K562 (cell line): ENCODE measurements at places on chromosomes 5 and 9.
A peak's percentile ranks its signal among the peaks of the same experiment; 100 is the strongest.

DNA sequence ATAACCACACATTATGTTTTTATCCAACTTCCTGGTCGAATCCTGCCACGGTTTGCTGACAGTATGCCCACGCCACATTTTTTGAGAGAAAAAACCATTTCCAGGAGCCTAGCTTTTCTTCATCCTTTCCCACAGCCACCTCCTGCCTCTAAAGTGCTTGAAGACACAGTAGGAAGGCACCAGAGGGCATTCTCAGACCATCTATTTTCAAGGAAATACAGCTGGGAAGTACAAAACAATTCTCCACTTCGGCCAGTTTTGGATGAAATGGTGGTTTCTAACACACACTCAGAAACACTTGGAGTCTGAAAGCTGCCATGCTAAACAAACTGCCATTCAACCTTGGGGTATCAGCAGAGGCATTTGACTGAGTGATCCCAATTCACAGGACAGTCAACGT lies 86.3 kb upstream of the RPS23 start:
- H3K27me3 ChIP-seq = no peaks in the 10 kb centered on the region
- H3K4me3 ChIP-seq = no peak overlapping the region
- H3K36me3 ChIP-seq = no peaks in the 10 kb centered on the region
- peak; percentile 33 for DNase-seq

DNA sequence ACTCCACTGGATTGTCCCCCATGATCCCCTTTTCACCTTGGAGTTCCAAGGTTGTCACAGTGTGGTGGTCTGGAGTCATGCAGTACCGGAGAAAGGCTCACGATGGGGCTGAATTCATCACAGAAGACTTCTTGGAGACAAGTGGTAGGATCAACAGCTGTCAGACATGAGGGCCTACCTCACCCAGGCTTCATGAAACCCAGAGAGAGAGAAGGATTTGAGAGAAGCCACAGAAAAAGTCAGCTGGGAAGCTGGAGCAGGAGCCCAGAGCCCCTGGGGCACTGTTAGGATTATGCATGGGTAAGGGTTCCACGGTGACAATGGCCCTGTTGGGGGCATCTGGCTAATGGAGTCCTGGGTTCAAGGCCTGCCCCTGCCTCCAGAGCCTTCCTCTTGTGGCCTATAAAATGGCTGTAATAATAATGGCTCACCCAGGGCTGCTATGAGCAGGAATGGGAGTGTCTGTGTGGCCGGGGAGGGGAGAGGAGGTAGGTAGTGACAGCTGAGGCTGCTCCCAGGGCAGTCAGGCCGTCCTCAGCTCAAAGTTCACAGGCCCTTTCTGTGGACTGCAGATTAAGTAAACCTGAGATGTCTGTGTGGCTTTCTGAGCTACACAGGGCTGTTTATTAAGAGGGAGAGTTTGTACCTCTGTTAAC lies 910 bp downstream of the TRIM14 start:
- peak; percentile 51 for DNase-seq
- peaks cover 18% of the 10 kb centered on the region; the same call in 1 of the 3 replicates for H3K36me3 ChIP-seq
- H3K27ac ChIP-seq = peak overlapping the region; percentile 67
- no peaks in the 10 kb centered on the region for H3K27me3 ChIP-seq

DNA sequence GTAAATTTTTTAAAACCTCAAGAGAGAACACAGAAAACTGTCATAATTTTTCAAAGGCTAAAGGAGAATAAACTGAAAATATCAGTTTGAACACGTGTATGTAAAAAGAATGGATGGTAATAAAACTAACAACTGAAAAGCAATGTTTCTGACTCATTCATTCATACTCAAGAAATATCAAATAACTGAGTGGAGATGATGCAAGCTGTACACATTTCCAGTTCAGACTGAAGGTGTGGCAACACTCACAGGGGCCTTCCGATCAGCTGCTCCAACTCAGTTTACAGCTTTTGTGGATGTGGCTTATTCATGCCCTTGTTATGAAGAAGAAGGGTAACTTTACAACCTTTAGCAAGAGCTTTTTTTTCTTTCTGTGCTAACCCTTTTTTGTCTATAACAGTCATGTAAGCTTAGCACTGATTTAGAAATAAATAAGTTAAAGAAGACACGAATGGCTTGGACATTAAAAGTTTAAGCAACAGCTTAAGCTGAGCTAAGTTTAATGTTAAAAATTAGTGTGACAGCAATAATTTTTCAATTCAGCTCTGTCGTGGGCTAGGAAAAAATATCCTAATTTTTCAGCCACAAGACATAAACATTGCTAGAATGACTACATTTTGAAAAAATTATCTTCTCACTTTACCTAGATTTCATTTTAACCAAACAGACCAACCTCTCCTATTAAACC lies 453.5 kb downstream of the RAB3C start:
- DNase-seq = no peak
- peaks cover 11% of the 10 kb centered on the region for H3K4me1 ChIP-seq
- no peaks in the 10 kb centered on the region for H3K36me3 ChIP-seq
- H3K4me3 ChIP-seq = no peak overlapping the region
- H3K27me3 ChIP-seq = peaks cover 16% of the 10 kb centered on the region
- H3K27ac ChIP-seq = no peak overlapping the region

GRCh38 chr9:112012026-112012902 lies 115.7 kb downstream of the UGCG start:
- no peak overlapping the region for H3K27ac ChIP-seq
- H3K36me3 ChIP-seq = no peaks in the 10 kb centered on the region

GRCh38 chr9:125637241-125637640 lies 69.8 kb downstream of the MAPKAP1 start:
- H3K27ac ChIP-seq = no peak overlapping the region
- no peak overlapping the region for H3K4me3 ChIP-seq
- no peak for DNase-seq
- H3K4me1 ChIP-seq = peaks cover 9% of the 10 kb centered on the region
- H3K27me3 ChIP-seq = no peaks in the 10 kb centered on the region

GRCh38 chr5:33774341-33774740 lies 117.4 kb downstream of the ADAMTS12 start:
- H3K4me1 ChIP-seq = no peaks in the 10 kb centered on the region
- H3K4me3 ChIP-seq = no peak overlapping the region
- no peaks in the 10 kb centered on the region for H3K27me3 ChIP-seq
- no peaks in the 10 kb centered on the region for H3K36me3 ChIP-seq
- H3K27ac ChIP-seq = no peak overlapping the region
- DNase-seq = no peak

- no peak overlapping the region for H3K27ac ChIP-seq
- no peaks in the 10 kb centered on the region for H3K27me3 ChIP-seq
- no peaks in the 10 kb centered on the region for H3K4me1 ChIP-seq
- no peak overlapping the region for H3K4me3 ChIP-seq
- no peak for DNase-seq
- no peaks in the 10 kb centered on the region for H3K36me3 ChIP-seq
Observed at GRCh38 chr5:89686081-89686765, 723.3 kb downstream of the CETN3 start.

- H3K36me3 ChIP-seq = no peaks in the 10 kb centered on the region
- H3K4me1 ChIP-seq = no peaks in the 10 kb centered on the region
- no peak overlapping the region for H3K4me3 ChIP-seq
- no peak for DNase-seq
- no peaks in the 10 kb centered on the region for H3K27me3 ChIP-seq
Observed at GRCh38 chr5:146103594-146103993, 1.8 kb downstream of the PLAC8L1 start.

DNA sequence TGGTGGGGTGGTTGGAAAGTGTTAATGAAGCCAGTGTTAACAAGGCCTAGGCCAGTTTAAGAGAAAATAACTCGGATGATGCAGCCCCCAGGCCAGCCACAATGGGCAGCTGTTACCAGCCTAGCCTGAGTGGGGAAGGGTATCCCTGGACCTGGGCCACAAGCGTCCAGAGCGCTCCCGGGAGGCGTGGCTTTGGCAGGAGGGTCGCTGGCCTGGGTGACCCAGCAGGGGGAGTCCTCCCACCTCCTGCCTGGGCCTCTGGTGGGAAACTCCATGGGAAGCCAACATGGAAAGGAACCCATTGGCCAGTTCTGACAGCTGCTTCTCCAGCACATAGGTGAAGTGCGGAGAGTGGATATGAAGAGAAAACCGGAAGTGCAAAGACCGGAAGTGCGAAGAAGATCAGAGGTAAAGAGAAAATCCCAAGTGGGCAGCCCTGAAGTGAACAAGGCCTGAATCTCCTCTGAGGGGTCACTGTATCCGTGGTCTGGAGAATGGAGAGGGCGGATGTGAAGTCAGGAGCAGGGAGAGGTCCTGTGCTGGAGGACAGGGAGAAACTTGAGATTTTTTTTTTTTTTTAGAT lies 79.0 kb downstream of the ADCY2 start:
- H3K27ac ChIP-seq = no peak overlapping the region
- H3K27me3 ChIP-seq = no peaks in the 10 kb centered on the region
- DNase-seq = peak; percentile 3
- no peak overlapping the region for H3K4me3 ChIP-seq
- H3K4me1 ChIP-seq = no peaks in the 10 kb centered on the region

DNA sequence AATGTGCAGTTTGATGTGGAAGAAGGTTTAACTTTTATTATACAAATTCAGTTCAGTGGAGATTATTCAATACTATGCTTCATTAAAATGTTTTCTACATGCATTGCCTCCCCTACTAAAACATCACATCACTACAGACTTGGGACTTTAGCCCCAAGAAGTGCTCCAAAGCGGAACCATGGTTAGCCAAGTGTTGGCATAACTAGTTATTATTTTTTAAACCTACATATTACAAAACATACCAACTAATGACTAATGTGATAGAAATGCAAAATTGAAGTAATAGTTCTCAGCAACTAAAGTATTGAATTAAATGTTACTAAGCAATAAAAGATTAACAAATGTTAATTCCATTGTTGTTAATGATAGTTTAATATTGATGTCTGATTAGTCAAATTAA lies 74.5 kb downstream of the XRCC4 start:
- no peak overlapping the region for H3K4me3 ChIP-seq
- no peak overlapping the region for H3K27ac ChIP-seq
- H3K4me1 ChIP-seq = no peaks in the 10 kb centered on the region
- H3K36me3 ChIP-seq = no peaks in the 10 kb centered on the region
